ENCODE measurements at places on chromosomes 1 and 21.

GRCh38 chr21:39347537-39347936, 1.4 kb downstream of the HMGN1 start:
- DNase-seq, result no peak

- no peak for DNase-seq
Observed at GRCh38 chr21:35178827-35179226, 129.7 kb upstream of the RUNX1 start.

DNA sequence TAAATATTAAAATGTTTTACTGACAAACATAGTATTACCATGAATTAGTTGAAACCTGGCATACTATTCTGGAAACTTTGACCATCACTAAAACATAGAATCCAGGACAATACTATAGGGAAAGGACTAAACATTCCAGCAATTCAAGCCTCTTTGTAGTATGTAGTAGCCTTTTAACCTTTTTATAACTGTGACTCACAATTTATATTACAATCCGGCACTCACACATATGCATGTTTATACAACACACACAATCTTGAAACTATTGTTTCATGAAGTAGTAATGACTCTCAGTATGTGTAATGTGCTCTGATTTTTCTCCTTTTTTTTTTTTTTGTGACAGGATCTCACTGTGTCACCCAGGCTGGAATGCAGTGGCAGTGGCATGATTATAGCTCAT, 64.3 kb downstream of the ANKRD13C start:
- DNase-seq, result no peak

- DNase-seq, result no peak
Observed at GRCh38 chr1:156775799-156776198, 8.5 kb downstream of the PRCC start.

GRCh38 chr1:242872521-242872920, 348.0 kb upstream of the PLD5 start:
- no peak for DNase-seq

GRCh38 chr1:43337588-43337987, at the start of gene MPL:
Gene MPL, plus strand, starts transcription at chr1:43337818. Its CDS starts 31 bp downstream, at chr1:43337849.
- no peak for DNase-seq

DNA sequence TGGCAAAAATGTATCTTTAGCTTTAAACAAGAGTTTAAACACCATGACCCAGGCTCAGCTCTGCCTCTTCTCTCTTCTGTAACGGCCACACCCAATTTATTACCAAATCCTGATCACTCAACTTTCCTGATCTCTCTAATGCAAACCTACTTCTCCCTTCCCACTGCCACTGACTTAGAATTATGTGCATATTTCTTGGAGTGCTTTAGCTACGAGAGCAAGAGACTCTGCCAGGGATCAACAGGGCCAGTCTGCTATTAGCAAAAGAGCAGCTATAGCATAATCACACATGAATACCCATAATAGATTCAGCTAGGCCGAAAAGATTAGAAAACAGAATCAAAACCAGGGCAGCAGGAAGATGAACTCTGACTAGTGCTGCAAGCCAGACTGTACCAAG, 215.5 kb downstream of the MRPL39 start:
- DNase-seq, result no peak

- DNase-seq, result no peak
Observed at GRCh38 chr1:84724128-84724860, 34.0 kb upstream of the SSX2IP start.

Data from cardiac muscle cell (in vitro differentiated cells and primary cell).